ENCODE measurements at places on chromosomes 5 and 9.
A peak's percentile ranks its signal among the peaks of the same experiment; 100 is the strongest.

DNA sequence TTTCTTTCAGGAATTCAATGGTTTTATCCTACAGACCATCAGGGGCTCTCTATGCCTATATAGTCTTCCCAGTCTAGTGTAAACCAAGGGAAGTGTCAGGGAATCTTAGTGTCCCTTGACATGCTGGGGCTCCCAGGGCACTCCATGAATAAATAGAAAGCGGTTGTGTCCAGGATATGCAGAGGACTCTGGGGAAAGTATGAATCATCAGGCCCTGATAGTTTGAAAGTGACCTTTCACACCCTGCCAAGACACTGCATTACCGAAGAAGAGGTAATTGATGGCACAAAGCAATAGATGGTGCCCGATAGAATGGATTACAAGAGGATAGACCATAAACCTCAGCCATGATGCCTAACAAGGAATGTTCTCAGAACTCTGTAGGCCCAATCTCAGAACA lies 163.3 kb upstream of the DAPK1 start:
- no peak overlapping the region for H3K4me3 ChIP-seq
- no peaks in the 10 kb centered on the region for H3K36me3 ChIP-seq
- H3K27ac ChIP-seq = no peak overlapping the region
- DNase-seq = no peak
- peaks cover 10% of the 10 kb centered on the region for H3K27me3 ChIP-seq

- H3K27ac ChIP-seq = peak overlapping the region; percentile 50
- H3K36me3 ChIP-seq = no peaks in the 10 kb centered on the region
- H3K4me1 ChIP-seq = no peaks in the 10 kb centered on the region
- peak; percentile 20 for DNase-seq
- peak overlapping the region; percentile 24 for H3K4me3 ChIP-seq
- H3K27me3 ChIP-seq = no peaks in the 10 kb centered on the region
Observed at GRCh38 chr5:1536322-1536845, 12.6 kb upstream of the LPCAT1 start.

- H3K4me1 ChIP-seq = peaks cover 49% of the 10 kb centered on the region
- H3K36me3 ChIP-seq = peaks cover 5% of the 10 kb centered on the region
- H3K27me3 ChIP-seq = no peaks in the 10 kb centered on the region
- DNase-seq = no peak
- H3K4me3 ChIP-seq = peak overlapping the region; percentile 66
- H3K27ac ChIP-seq = peak overlapping the region; percentile 97
Observed at GRCh38 chr9:86281593-86282076, 703 bp downstream of the ISCA1 start.

GRCh38 chr9:18007621-18008020 lies 428.8 kb downstream of the SH3GL2 start:
- H3K4me3 ChIP-seq = no peak overlapping the region
- H3K27me3 ChIP-seq = no peaks in the 10 kb centered on the region
- H3K27ac ChIP-seq = no peak overlapping the region
- no peaks in the 10 kb centered on the region for H3K4me1 ChIP-seq
- H3K36me3 ChIP-seq = no peaks in the 10 kb centered on the region

DNA sequence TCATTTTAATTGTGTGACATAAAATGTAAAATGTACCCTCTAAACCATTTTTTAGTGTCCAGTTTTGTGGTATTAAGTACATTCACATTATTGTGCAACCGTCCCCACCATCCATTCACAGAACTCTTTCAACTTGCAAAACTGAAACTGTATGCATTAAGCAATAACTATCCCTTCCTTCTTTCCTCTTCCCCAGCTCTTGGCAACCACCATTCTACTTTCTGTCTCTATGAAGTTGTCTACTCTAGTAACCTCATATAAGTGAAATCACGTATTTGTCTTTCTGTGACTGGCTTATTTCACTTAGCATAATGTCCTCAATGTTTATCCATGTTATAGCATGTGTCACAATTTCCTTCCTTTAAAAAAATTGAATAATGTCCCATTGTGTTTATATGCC lies 142.4 kb downstream of the C9orf152 start:
- H3K4me1 ChIP-seq = peaks cover 41% of the 10 kb centered on the region
- no peaks in the 10 kb centered on the region for H3K36me3 ChIP-seq
- DNase-seq = no peak
- H3K27ac ChIP-seq = no peak overlapping the region
- no peaks in the 10 kb centered on the region for H3K27me3 ChIP-seq

DNA sequence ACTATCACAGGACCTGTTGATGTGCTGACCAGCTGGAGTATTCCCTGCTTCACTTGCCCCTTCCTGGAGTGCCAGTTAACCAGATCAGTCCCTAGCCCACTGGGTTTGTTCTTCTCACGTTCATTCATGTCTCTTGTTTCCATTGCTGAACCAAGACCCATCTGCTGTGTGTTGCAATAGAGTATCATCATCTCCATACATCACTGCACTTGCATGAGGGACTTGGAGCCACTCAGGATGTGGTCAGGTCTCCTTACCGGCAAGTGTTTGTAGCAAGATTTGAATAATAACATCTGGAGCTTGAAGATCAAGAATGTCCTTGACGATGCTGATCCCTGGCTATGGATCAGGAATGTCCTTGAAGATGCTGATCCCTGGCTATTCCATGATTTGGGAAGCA lies 358.6 kb downstream of the IRX1 start:
- no peaks in the 10 kb centered on the region for H3K4me1 ChIP-seq
- H3K36me3 ChIP-seq = no peaks in the 10 kb centered on the region
- H3K4me3 ChIP-seq = no peak overlapping the region
- DNase-seq = peak; percentile 3
- H3K27ac ChIP-seq = no peak overlapping the region

- H3K4me3 ChIP-seq = no peak overlapping the region
- peak; percentile 40 for DNase-seq
- H3K4me1 ChIP-seq = no peaks in the 10 kb centered on the region
- peak overlapping the region; percentile 44 for H3K27ac ChIP-seq
- no peaks in the 10 kb centered on the region for H3K36me3 ChIP-seq
Observed at GRCh38 chr5:41219658-41220269, 6.4 kb upstream of the C6 start.

DNA sequence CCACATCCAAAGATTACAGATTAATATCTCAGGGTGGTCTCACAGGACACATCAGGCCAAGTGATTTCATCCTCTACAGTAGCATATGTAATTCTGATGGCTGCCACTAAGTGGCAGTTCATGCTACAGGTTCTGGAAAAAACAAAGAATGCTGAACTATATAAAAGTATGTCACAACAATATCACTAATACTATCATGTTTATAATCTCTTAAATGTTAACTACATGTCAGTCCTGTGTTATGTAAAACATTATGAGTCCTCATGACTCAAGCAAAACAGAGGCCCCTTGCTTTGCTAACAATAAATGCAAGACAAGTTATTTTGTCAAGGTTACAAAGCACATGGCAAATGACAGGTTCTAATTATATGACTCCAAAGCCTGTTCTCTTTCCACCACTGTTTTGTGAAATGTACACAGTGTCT lies 233.2 kb downstream of the FBXL17 start:
- H3K27ac ChIP-seq = no peak overlapping the region
- no peak overlapping the region for H3K4me3 ChIP-seq
- no peaks in the 10 kb centered on the region for H3K27me3 ChIP-seq
- DNase-seq = peak; percentile 29

DNA sequence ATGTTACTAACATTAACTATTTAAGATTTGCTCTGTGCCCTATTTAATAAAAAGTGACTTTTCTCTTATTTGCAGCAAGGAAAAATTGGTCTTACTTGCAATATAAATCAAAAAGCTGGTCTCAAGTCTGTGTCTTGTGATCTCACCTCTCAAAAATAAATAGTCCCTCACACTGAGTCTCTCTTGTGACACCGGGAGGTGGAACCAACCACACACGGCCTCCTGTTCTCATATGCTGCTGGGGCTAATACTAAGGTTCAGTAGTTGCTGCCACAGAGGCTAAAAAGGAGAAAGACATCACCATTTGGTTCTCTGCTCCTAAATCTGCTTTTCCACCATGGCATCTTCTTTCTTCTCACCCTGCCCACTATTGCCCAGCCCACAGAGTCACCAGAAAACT lies 175.8 kb upstream of the FTMT start:
- no peak overlapping the region for H3K4me3 ChIP-seq
- H3K27ac ChIP-seq = no peak overlapping the region
- no peaks in the 10 kb centered on the region for H3K4me1 ChIP-seq
- H3K36me3 ChIP-seq = no peaks in the 10 kb centered on the region
- DNase-seq = no peak

- H3K27ac ChIP-seq = no peak overlapping the region
- no peak overlapping the region for H3K4me3 ChIP-seq
- H3K27me3 ChIP-seq = no peaks in the 10 kb centered on the region
- peak; percentile 78 for DNase-seq
Observed at GRCh38 chr5:101942321-101942882, 353.7 kb downstream of the SLCO4C1 start.

GRCh38 chr9:81150016-81150625 lies 539.2 kb downstream of the TLE1 start:
- no peak overlapping the region for H3K27ac ChIP-seq
- DNase-seq = peak; percentile 8
- no peak overlapping the region for H3K4me3 ChIP-seq
- H3K27me3 ChIP-seq = no peaks in the 10 kb centered on the region
- H3K36me3 ChIP-seq = no peaks in the 10 kb centered on the region

- no peaks in the 10 kb centered on the region for H3K4me1 ChIP-seq
- DNase-seq = no peak
- H3K27ac ChIP-seq = no peak overlapping the region
- no peaks in the 10 kb centered on the region for H3K36me3 ChIP-seq
Observed at GRCh38 chr5:151571270-151572173, 19.6 kb downstream of the FAT2 start.

DNA sequence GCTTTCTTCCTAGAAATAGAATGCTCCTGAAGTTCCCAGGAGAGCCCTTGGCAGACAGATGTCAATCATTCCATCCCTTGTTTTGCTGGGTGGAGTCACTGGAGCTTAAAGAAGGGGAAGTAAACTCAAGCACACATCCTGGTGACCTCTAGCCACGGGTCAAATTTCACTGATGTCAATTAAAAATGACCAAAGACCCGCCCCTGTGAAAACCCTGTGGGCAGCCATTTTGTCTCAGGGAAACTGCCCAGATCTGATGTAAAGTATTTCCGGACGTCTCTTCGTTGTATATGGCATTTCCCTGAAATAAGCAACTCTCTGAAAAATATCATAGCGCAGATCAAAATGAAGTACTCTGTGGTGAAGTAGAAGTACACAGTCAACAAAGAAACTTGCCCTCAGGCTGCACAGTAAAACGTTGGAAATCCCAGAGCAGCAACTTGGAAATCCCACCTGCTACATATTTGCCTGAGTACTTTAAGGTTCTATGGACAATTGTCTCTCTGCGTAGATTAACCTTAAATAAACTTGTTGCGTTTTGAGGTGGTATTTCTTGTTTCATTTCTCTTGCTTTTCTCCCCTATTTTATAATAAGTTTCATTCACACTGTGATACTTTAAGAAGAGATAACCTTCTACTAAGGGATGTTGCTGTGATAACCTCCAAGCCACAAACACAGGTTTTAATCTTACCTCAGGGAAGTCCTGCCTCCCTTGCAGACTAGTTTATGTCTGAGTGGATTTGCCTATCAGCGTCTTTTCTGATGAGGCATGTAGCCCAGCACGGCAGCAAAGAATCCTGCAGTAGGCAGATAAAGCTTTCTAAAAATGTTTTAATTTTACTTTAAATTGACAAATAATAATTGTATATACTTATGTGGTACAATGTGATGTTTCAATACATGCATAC lies 60.9 kb upstream of the PIP5K1B start:
- H3K27ac ChIP-seq = no peak overlapping the region
- no peaks in the 10 kb centered on the region for H3K36me3 ChIP-seq
- no peaks in the 10 kb centered on the region for H3K4me1 ChIP-seq
- no peak overlapping the region for H3K4me3 ChIP-seq
- DNase-seq = no peak

DNA sequence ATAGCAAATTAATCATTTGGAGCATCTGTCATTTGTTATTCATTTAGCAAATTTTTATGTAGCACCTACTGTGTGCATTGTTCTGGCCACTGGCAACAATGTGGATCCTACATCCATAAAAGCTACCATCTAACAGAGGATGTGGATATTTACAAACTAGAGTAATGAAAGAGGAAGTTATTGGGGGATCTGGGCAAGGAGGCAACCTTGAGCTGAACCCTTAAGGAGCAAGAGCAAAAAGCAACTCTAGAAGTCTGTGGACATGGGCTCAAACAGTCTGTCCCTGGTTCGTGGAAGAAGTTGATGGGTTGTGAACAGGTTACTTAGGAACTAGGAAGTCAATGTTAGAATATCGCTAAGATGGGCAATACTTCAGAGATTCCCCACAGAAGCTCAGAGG lies 259.9 kb downstream of the SYK start:
- no peaks in the 10 kb centered on the region for H3K27me3 ChIP-seq
- no peak overlapping the region for H3K4me3 ChIP-seq
- H3K27ac ChIP-seq = no peak overlapping the region
- no peak for DNase-seq

Data from stomach (tissue), 19 donors.